ENCODE measurements at places on chromosomes 12 and 14. TPM values are rescaled to one million over a fixed set of nuclear protein-coding genes. Genes with fewer than 3 reads are reported as not detected.

The GARIN6 gene
- total RNA-seq = not detected

The ZBTB42 gene
- 5.9 TPM for total RNA-seq

The PSMA6 gene
- total RNA-seq = 119 TPM

The FAM186B gene
- not detected for total RNA-seq

The RESF1 gene
- total RNA-seq = 23.3 TPM

The AICDA gene
- not detected for total RNA-seq

The DBX2 gene
- total RNA-seq = not detected

The G2E3 gene
- total RNA-seq = 10.2 TPM
